ENCODE measurements at places on chromosomes 13 and 19. TPM values are rescaled to one million over a fixed set of nuclear protein-coding genes. Genes with fewer than 3 reads are reported as not detected.

The COMP gene
- total RNA-seq, result 0.92 TPM

The SULT2A1 gene
- 0.12 TPM for total RNA-seq

DNA sequence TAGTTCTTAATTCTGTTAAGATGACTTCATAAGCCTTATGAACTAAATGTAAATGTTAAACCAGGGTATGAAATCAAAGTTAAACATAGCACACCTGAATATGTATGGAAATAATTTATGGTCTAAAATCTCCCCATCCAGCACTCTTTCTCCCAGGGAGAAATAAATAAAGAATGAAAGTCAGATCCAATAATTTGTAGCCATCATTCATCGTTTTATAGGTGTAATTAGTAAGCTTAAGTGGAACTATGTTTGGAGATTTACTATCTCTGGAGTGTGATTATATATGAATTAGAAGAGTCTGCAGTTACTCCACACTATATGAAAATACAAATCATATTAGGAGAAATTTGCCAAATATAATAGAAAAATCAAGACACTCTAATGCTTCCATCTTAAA lies 405.1 kb downstream of the DACH1 start:
- DNase-seq, result no peak

DNA sequence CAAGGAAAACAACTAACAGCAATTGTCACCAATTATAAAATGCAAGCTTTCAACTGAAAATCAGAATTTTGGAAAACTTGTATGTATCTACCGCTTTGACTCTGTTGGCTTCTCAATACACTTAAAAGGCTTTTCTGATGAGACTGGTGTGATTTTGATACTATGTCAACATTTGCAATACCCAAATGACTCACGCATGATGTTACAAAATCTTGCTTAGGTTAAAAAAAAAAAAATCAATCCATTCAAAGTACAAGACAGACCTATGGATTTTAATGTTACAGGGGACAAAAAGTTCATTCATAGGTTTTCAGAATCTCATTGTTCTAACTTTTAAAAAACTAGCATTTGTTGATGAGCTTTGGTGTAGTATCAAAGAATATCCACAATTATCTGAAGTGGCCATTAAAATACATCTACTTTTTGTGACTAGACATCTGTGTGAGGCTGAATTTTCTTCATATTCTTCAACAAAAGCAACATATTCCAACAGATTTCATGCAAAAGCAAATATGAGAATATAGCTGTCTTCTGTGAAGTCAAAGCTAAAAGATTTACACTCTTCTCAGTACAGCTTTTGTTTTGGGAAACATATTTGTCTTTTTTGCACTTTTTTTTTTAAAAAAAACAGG lies 10.7 kb downstream of the ELF1 start:
- DNase-seq, result no peak

DNA sequence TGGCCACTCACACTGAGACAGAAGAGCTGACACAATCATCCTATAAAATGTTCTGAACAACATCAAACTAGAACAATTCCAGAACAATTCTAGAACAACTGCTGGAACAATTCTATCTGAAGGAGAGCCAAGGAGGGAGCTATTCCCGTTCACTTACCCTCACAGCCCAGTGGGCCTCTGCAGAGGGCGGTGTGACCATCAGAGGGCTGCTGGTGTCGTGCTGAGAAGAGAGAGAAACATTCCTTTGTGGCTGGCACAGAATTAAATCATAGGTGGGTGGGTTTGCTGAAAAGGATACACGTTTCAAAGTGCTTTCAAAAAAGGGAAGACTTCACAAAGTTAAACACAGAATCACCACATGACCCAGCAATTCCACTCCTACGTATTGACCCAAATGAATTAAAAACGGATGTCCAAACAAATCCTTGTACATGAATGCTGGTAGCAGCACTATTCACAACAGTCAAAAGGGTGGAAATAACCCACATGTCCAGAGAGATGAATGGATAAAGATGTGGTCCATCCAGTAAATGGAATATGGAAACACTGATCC lies 34.9 kb downstream of the EPS15L1 start:
- no peak for DNase-seq

GRCh38 chr13:32594157-32594738 lies 8.0 kb downstream of the PDS5B start:
- DNase-seq, result no peak

DNA sequence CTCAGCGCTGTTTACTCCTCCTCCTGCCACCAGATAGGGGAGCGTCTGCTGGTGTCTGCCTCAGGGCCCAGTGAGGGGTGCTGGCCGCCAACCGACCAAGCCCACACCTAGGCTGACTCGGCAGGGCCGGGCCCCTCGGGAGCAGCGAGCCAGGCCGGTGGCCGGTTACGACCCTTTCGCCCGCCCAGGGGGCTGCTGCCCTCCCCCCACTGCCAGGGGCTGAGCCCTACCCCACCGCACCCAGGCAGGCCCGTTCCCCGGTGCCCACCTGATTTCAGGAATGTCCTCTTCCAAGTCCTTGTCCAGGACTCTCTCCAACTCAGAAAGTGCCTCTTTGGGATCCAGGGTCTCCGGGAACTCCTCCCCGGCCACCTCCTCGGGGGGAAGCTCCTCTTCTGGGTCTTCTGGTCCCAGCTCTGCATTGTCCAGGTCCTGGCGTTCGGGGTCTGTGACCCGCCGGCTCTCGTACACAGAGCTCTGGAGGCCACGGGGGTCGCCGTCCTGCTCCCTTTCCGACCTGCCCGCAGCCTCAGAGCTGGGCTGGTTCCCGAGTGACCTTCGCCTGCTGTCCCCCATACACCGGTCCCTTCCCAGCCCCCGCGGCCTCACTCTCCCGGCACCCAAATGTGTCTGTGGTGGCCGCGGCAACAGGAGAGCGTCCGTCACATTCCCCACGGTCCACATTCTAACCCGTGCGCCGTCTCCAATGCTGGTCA lies 31.0 kb upstream of the MIER2 start:
- DNase-seq, result no peak

The SYNE4 gene
- 0.43 TPM for total RNA-seq

- no peak for DNase-seq
Observed at GRCh38 chr19:28288572-28289264, 924.2 kb downstream of the UQCRFS1 start.

DNA sequence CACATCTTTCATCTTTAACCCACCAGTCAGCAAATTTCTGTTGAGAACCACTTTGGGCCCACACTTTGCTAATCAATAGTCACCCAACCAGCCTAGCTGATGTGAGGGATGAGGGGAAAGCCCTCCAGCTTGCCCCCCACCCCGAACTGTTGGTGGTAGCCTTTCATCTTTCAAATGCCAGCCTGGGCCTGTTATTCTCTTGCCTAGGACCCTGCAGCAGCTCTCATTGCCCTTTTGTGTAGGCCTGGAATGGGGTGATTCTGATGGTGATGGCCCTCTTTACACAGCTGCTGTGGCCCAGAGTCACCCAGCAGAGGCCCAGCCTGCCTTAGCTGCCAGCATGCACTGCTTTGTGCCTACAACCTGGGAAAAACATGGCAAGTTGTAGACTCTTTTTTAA lies 294.5 kb downstream of the SLC7A1 start:
- DNase-seq, result no peak

- no peak for DNase-seq
Observed at GRCh38 chr19:34181111-34181864, 9.0 kb downstream of the LSM14A start.

GRCh38 chr19:35149463-35149862 lies 5.1 kb upstream of the FXYD5 start:
- DNase-seq, result no peak

- DNase-seq, result no peak
Observed at GRCh38 chr13:44719857-44720671, 143.9 kb upstream of the TSC22D1 start.

The LMO7 gene
- total RNA-seq, result 26.8 TPM

The CCDC169 gene
- total RNA-seq, result 0.90 TPM

DNA sequence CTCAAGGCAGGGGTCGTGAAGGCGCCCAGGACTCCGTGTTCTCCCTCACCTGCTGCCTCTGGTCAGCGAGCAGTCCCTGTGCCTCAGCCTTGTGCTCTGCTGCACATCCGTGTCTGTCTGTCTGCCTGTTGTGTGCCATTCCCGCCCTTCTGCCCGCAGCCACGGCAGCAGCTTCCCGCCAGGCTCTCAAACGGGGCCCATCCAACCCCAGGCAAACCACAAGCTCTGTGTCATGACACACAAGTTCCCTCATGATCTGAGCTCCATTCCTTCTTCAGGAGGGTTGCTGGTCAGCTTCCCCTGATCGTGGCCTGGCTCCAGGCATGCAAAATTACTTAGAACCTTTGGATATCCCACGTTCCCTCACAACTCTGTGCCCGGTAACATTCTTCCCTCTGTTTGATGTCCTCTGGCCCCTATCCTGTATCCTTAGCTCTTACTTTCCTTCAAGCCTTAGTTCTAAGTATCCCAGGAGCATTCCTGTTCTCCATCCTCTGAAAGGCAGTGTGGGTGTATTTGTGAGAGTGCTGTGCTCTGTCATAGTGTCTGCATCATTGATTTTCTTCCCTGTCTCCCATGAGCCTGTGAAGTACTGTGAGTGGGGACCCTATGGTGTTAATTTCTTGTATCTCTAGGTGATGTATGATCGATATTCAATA lies 3.2 kb downstream of the GPR183 start:
- no peak for DNase-seq

DNA sequence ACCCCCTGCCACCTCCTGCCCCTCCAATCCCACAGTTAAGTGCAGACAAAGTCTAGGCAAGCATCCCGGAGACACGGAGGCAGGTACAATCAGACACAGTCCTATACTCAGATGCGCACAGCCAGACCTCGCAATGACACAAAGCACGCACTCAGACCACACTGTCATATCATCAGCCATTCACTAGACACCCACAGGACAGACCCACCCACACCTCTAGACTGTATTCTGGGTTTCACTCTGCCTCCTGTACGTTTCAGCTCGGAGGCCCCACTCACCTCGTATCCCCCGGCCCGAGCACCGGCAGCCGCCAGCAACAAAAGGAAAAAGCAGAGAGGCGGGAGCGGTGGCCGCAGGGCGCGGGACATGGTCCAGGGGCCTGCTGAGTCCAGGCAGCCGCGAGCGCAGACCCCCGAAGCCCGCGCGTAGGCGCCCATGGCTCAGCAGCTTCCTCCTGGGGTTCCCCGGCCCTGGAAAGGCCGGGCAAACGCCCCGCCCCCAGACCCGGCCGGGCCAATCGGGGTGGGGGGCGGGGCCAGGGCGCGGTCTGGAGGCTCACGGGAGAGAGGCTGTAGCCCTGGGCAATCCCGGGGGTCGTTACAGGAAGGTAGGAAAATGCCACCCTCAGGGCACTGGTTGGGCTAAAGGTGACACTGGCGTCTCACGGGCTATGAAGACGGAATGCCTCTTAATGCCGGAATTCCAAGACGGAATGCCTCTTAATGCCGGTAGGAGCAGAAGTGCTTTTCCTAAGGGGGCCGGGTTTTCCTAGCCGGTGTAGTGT lies at the start of the genes MAN2B1 and WDR83:
Gene MAN2B1 (minus strand): TSS at position 478 of the 784 bp plus-strand sequence. CDS start 41 bp downstream, at position 437.
Gene WDR83 (plus strand): TSS at position 543 of the 784 bp plus-strand sequence. CDS start 2,984 bp downstream, outside the sequence.
- DNase-seq, result peak; percentile 73

- DNase-seq, result no peak
Observed at GRCh38 chr19:56687031-56687430, 15.5 kb upstream of the ZNF835 start.

GRCh38 chr13:113374511-113375175 lies 10.7 kb upstream of the GRTP1 start:
- DNase-seq, result no peak

The LILRB3 gene
- 5.5 TPM for total RNA-seq

DNA sequence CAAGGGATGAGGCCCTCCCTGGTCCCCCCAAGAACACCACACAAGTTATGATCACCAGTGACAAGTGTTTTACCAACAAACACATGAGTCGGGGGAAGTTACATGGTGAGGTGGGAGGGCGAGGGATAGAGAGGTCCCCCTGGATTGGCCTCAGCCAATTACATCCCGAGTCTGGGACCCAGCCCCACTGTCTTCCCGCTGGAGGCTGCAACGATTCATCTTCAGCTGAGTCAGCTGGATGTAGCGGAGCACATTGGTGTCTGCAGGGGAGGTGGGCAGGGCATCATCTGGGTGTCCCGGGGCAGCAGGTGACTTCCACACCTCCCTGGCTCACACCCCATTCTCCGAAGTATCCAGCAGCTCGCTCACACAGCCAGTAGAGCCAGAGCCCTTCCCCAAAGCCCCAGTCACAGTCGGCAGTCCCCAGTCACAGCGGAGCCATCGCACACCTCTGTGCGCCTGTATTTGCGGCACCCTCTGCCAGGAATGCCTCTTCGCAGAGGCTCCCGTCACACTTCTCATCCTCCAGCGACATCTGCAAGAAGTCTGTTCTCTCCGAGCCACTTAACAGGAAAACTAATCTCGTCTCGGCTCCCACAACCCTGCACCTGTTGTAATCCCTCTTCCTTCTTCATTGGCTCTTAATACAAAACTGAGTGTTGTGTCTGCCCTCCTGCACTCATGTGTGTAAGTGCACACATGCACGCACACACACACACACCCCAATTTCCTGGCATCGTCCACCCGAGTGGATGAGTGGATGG lies 2.0 kb downstream of the TTC9B start:
- DNase-seq, result no peak

- DNase-seq, result no peak
Observed at GRCh38 chr19:16206637-16207036, 8.9 kb downstream of the AP1M1 start.

DNA sequence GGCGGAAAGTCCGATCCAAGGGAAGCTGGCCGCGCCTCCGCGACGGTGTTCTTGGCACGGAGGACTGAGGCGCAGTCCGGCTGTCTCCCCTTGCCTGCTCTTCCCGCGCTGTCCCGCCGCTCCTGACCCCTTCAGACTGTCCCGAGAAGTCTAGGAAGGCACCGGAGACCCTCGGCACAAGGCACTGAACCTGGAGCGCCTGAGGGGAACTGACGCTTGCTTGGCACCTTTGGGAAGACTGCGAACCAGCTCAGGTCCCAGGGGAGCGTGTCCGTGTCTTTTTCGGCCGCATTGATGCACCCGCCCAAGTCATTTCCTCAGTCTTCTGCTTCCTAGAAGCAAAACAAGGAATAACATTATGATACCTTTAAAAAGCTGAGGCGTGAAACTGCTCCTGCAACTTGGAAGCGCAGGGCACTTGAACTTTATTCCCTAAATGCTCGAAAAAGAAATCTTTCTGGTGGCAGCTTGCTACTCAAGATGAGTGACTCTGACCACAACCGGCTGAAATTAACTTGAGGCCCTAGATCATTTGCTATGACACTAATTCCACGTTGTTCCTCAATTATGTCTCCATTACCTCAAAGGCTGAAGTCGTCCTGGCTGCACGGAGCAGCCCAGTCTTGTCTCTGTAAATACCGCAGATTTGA lies 735 bp upstream of the FLT1 start:
- DNase-seq, result no peak

DNA sequence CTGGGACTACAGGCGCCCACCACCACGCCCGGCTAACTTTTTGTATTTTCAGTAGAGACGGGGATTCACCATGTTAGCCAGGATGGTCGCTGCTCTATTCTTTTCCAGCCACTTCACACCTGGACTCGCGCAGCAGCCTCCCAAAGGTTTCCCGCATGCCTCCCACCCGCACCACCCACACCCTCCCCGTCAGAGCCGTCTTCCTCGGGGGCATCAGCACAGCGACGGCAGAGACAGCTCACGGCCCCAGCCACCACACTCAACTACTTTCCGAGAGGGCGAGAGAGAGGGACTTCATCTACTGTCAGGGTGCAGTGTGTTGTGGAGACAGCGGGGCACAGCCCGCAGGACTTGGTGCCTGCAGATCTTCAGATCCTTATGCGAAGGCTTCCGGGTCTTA lies 5.6 kb downstream of the ZNF787 start:
- no peak for DNase-seq

The POU4F1 gene
- total RNA-seq, result not detected

Data from ovary (tissue), 10 donors.